ENCODE measurements at places on chromosomes 2 and 18.

- DNase-seq, result peak; percentile 62
These were observed 90.9 kb upstream of the SETBP1 start for GRCh38 chr18:44589693-44590355.

DNA sequence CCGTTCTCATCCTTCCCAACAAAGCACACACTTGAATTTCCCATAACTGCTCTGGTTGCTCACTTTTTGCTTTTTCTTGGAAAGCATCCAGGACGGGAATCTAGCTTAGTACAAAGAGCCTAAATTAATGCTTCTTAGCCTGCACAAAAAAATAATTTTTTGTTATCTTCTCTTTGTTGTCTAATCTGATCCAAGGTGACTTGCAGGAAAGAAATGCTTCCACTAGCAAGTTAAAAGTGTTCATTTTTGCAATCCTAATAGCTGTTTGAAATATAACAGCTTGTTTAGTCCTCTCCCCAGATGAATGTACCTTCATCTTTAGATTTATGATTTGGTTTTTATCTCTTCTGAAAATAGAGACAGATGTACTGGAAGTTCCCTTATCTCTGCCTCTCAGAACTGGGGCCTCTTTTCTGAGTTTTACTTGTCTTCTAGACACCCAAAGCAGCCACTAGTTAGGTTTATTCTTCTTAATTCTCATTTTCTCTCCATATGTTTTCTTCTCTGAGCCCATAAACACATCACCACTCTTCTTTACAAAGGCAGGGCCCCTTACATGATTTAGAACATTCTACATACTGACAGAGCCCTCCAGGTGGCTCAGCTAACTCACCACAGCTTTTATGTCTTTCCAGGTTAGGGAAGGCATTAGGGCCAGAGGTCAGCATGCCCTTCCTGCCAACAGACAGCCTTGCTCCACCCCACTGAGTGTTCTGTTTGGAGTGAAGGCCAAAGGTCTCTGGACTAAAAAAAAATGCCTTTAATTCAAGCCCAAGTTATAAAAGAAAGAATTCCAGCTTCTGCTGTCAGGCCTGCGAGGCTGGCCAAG is 74.7 kb upstream of the MAP4K3 start:
- no peak for DNase-seq

DNA sequence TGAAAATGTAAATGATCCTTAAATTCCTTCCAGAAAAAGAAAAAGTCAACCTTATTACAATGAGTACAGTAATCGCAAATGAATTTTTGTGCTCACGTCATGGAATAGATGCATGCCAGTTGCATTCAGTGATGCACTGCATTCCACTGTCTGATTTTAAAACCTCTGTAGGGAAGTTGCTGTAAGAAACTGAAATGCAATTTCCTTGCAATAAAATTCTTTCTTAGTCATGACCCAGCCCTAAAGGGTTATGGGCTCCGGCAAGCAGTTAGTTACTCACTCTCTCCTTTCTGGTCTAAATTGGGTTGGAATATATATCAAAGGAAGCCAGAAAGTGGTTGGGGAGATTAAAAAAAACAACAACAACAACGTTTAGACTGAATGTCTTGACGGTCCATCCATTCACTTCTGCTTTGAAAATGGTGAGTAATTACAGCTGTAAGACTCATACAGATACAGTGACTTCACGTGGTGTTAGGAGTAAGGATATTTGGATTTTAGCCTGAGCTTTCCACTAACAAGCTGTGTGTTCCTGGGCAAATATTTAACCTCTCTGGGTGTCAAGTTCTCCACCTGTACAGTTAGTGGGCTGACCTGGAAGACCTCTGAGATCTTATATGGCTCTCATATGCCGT is 8.6 kb upstream of the RND3 start:
- DNase-seq, result peak; percentile 83

- no peak for DNase-seq
These were observed 19.3 kb downstream of the UPP2 start for GRCh38 chr2:158120664-158121641.

- DNase-seq, result peak; percentile 53
These were observed 60.1 kb downstream of the ATP8B1 start for GRCh38 chr18:57743008-57743407.

GRCh38 chr2:207405150-207405549 is 124.6 kb upstream of the CREB1 start:
- no peak for DNase-seq

DNA sequence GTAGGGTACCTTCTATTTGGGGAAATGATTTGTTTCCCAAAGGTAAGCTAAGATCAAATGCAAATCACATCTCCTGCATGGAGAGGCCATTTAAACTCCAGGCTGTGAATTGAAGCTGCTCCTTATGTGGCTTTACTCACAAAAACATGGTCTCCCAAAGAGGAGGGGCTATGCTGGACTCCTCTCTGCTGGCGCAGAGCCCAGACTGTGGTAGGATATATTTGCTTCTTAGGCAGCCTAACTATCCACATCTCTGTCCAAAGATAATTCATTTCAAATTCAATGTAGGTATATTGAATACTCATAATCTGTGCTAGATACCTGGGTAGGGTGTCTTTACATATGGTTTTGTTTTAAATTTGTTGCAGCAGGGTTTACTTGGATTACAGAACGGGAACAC is 358.5 kb downstream of the ALK start:
- peak; percentile 22 for DNase-seq

DNA sequence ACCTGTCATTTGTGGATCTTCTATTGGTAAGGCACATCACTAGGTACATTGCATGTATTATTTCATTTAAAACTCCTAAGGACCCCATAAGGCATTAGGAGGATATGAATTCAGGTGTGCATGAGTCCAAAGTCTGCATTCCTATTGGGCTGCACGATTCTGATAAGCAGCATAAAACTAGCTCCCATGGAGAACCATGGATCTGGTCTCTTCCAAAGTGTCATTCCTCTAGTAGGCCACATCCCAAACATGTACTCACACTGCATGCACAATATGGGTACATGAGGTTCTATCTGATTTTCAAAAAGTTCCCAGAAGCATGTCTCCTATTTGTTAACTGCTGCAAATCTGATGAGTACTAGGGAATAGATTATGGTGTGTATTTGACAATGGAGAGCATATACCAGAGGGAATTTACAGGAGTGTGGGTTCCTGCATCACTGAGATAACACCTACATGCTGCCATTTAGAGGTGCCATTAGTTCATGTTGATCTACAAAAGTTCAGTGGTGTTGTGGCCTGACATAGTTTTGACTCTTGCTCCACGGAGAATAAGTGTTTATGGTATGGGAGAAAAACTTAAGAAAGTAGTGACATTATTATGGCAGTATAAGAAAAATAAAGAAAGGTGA is 11.3 kb downstream of the CYTIP start:
- no peak for DNase-seq

GRCh38 chr2:73749314-73749713 is 12.2 kb upstream of the TPRKB start:
- DNase-seq, result no peak

DNA sequence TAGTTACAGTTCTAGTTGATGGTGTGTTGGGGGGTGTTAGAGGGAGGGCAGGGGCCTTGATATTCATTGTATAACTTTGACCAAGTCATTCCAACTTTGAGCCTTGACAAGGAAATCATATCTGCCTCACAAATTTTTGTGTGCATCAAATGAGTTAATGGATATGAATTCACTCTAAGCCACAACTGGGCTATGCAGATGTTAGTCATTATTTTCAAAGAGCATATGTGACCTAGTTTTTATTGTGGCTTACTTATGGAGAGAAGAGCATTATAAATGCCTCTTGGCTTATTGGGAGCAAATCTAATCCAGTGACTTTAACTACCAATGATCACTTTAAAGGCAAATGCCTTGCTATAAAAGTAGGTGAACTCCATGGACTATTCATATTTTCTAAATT is 250.2 kb downstream of the LPIN1 start:
- DNase-seq, result no peak

- no peak for DNase-seq
These were observed 21.8 kb downstream of the SP140L start for GRCh38 chr2:230348787-230349186.

DNA sequence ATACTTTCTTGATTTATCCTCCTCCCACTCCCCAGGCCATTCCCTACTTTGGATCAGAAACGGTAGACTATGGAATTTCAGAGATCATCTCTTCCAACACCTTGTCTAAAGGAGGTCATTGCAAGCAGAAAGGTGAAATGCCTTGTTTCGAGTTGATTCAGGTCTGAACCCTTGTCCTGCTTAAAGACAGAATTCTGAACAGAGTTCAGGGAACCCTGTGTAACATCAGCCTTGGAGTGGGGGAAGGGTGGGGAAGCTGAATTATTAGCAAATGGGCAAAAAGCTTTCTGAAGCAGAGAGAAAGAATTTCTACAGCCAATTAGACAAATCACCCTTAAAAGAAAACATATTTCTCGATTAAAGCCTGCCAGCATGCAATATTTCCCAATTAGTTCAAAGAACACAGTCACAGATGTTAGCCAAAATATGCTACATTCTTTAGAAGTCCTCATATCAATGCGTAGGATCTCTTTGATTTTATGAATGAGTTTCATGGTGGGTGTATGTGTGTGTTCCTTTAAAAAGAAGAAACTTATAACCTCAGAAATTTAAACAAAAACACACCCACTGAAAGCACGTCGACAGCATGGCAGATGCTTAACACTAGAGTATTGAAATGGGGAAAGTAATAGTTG is 353.1 kb downstream of the RND3 start:
- peak; percentile 72 for DNase-seq

- DNase-seq, result no peak
These were observed 35.2 kb upstream of the CDH19 start for GRCh38 chr18:66638856-66639629.

- DNase-seq, result no peak
These were observed 150.2 kb upstream of the DOK6 start for GRCh38 chr18:69250305-69251151.

DNA sequence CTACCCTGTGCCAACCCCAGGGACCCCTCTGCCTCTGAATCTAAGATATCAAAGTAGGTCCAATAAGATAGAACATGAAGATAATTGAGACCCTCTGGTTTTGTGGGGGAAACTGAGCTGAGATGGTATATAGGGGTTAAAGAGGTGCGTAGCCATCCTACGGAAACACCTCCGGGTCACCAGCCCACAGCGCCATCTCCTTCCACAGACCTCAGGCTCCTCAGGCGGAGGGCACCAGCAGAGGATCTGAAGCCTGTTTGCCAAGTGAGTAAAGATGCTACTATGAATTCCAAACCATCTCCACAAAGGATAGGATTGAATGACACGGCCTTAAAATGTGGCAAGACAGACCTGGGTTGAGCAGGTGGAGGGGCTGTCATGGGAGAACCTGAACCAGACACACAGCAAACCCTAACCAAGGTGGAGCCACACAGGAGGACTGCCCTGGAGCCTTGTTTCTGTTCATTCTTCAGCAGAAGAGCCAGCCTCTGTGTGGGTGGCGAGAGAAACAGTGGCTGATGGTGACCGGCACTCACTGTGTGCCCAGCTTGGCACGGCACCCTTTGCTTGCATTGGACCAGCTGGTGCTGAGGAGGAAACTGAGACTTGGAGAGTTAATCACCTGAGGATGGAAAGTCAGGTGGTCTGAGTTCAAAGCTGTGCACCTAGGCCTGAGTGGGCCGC is 10.2 kb downstream of the GBX2 start:
- DNase-seq, result no peak

DNA sequence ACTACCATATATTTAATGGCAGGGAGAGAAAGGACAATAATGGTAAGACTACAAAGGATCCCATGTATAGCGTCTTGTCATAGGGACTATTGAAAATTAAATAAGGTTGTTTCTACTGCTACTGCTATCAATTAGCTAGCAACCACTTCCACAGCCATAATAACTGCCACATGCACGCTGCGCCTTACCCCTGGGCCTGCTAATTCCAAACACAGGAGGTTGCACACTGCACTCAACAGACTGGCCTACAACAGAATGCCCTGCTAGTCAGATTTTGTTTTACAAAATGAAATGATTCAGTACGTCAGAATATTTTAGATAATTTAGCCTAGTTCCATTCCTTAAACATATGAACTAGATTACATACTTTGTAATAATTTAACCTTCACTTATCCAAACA is 121.0 kb upstream of the SMAD7 start:
- no peak for DNase-seq

GRCh38 chr2:238564286-238564920 is 137.7 kb downstream of the ASB1 start:
- DNase-seq, result no peak

DNA sequence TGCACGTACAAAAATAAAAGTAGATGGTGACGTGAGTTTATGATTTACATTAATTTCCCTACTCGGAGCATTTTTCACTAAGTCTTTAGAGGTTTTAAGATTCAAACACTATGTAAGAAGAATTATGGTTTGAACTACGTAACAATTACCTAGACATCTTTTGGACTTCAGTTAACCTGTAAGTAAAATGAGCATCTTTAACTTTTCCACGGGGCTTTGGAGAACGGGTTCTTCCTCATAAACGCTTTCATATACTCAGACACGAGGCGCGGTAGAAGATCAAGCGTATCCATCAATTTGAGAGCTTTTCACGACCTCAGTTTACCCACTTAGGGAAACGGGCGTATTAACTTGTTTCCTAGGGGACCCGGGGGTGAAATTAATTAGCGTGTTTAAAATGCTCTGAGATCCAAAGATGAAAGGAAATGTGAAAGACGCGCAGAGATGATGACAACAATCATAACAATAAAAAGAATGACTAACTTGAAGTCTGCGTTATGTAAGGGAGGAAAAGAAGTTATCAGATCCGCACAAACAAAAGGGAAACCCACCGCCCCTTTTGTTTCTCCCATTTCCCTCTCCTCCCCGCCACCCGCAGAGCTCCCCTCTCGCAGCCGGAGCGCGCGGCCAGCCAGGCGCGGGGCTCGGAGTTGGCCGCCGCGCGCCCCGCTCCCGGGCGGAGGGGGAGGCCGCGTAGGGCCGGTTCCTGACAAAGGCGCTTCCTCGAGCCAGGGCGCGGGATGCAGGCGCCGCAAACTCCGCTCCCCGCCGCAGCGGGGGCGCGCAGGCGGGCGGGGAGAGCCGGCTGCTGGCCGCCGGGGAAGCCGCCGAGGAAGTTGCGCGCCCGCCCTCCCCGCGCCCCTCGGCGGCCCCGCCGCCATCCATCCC is 807 bp downstream of the PELI1 start:
- DNase-seq, result no peak

DNA sequence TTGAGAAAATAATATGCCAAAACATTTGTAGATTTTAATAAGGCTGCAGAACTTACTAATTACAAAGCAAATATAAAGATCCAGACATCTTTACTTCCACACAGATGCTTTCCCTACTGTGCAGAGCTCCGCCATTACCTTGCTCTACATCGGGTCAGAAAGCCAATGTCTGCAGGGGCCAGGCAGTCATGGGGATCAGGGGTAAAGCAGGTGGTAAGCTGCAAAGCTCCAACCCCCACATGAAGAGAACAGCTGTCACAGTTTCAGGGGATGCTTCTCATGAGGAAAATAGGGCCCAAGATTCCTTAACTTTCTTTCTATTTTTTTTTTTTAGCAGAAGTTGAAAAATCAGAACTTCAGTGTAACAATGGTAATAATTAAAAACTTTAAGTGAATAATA is 102.7 kb downstream of the DCC start:
- DNase-seq, result no peak

DNA sequence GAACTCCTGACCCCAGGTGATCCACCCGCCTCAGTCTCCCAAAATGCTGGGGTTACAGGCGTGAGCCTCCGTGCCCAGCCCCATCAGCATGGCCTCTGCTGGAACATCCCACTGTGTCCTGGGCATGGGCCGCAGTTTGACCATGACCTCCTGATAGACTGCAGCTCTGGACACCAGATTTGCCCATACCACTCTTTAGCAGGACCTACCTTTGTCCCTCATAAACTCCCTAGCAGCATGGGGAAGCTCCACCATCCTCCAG is 92.6 kb downstream of the MYCN start:
- DNase-seq, result no peak

GRCh38 chr2:236656166-236656565 is 86.5 kb downstream of the ACKR3 start:
- no peak for DNase-seq

GRCh38 chr18:35804377-35804776 is 168.1 kb upstream of the RMP24 start:
- DNase-seq, result no peak

All from astrocyte of the cerebellum (primary cell).